ENCODE measurements at places on chromosomes 3 and 15. TPM values are rescaled to one million over a fixed set of nuclear protein-coding genes. Genes with fewer than 3 reads are reported as not detected.

GRCh38 chr15:32033186-32033890 lies 3.0 kb downstream of the CHRNA7 start:
- DNase-seq = peak; percentile 31
- no peaks in the 10 kb centered on the region for H3K4me1 ChIP-seq
- no peak overlapping the region for H3K4me3 ChIP-seq
- peaks cover 10% of the 10 kb centered on the region for H3K27me3 ChIP-seq
- H3K36me3 ChIP-seq = no peaks in the 10 kb centered on the region
- no peak overlapping the region for H3K27ac ChIP-seq

- no peak for DNase-seq
- H3K4me1 ChIP-seq = no peaks in the 10 kb centered on the region
- no peaks in the 10 kb centered on the region for H3K27me3 ChIP-seq
- H3K36me3 ChIP-seq = no peaks in the 10 kb centered on the region
- H3K4me3 ChIP-seq = no peak overlapping the region
These were observed 465.6 kb upstream of the TPRG1 start for GRCh38 chr3:188706176-188706575.

DNA sequence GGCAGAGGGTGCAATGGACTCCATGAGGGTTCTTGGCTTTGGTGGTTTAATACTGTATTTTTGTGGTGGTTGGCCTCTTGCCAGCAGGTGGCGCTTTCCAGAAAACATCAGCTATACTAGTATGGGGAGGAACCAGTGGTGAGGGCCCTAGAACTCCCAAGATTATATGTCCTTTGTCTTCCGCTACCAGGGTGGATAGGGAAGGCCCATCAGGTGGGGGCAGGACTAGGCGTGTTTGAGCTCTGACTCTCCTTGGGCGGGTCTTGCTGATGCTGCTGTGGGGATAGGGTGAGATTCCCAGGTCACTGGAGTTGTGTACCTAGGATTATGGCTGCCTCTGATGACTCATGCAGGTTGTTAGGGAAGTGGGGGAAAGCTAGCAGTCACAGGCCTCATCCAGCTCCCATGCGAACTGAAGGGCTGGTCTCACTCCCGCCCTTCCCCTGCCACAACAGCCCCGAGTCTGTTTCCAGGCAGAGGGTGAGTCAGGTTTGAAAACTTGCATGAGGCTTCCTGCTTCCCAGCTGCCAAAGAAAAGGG lies 357.7 kb downstream of the OTOL1 start:
- no peaks in the 10 kb centered on the region for H3K4me1 ChIP-seq
- H3K27ac ChIP-seq = peak overlapping the region; percentile 22
- peak; percentile 38 for DNase-seq
- H3K4me3 ChIP-seq = no peak overlapping the region
- no peaks in the 10 kb centered on the region for H3K36me3 ChIP-seq

GRCh38 chr15:42279234-42279723 lies 6.0 kb upstream of the TMEM87A start:
- no peaks in the 10 kb centered on the region for H3K36me3 ChIP-seq
- H3K27ac ChIP-seq = no peak overlapping the region
- no peaks in the 10 kb centered on the region for H3K27me3 ChIP-seq
- no peak for DNase-seq
- peaks cover 9% of the 10 kb centered on the region for H3K4me1 ChIP-seq
- no peak overlapping the region for H3K4me3 ChIP-seq

- no peaks in the 10 kb centered on the region for H3K27me3 ChIP-seq
- no peaks in the 10 kb centered on the region for H3K36me3 ChIP-seq
- H3K4me3 ChIP-seq = no peak overlapping the region
- no peaks in the 10 kb centered on the region for H3K4me1 ChIP-seq
- no peak overlapping the region for H3K27ac ChIP-seq
These were observed 13.0 kb downstream of the PLD1 start for GRCh38 chr3:171797265-171797679.

DNA sequence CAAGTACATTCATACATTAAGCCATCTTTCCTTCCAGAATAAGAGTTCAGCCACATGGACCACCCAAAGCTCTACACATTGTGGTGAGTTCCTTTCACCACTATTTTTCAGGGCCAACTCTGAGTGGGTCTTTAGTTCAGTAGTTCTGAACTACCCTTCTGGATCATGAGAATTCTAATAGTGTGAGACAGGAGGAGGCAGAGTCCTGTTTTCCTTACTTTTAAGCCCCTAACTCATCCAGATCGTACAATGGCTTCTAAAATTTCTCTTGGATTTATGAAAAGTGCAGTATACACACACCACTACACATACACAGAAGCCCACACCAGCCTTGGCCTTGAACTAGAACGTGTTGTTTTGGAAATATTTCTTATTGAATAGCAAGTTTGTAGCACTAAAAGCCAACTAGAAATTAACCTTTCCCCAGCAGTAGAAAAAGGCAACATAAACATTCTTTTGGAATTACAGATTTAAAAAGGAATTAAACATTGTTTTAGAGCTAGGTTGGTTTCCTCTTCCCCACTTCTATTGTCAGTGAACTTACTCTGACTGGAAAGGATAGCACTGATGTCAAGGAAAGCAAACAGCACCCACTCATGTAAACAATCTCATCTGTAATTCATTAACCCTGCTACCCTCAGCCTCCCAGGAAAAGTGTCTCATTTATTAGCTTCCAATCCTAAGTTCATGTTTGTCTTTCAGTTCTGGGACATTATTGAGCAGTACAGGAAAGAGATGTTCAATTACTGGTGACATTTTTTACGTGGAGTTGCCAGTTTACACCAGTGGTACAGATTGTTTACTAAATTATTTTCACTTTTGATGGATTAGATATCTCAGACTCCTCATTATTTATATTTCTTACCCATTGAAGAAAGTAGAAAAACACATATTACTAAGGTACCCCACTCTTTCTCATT lies 95.7 kb upstream of the AGTR1 start:
- H3K4me3 ChIP-seq = no peak overlapping the region
- peak; percentile 34 for DNase-seq
- peak overlapping the region; percentile 80 for H3K27ac ChIP-seq
- no peaks in the 10 kb centered on the region for H3K27me3 ChIP-seq
- H3K36me3 ChIP-seq = no peaks in the 10 kb centered on the region

DNA sequence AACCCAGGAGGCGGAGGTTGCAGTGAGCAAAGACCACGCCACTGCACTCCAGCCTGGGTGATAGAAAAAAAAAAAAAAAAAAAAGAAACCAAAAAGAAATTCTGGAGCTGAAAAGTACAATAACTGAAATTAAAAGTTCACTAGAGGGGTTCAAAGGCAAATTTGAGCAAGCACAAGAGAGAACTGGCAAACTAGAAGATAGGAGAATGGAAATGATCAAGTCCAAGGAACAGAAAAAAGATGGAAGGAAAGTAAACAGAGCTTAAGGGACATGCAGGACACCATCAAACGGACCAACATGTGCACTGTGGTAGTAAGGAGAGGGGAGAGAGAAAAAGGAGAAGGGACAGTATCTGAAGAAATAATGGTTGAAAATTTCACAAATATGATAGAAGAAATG lies 12.9 kb downstream of the SNX4 start:
- no peak overlapping the region for H3K4me3 ChIP-seq
- DNase-seq = no peak
- no peaks in the 10 kb centered on the region for H3K36me3 ChIP-seq
- H3K27ac ChIP-seq = no peak overlapping the region
- H3K27me3 ChIP-seq = no peaks in the 10 kb centered on the region

The RNF13 gene
- total RNA-seq = 41.3 TPM

The GABRR3 gene
- total RNA-seq = not detected

The MAN2A2 gene
- total RNA-seq = 66.4 TPM

The SNX22 gene
- total RNA-seq = 0.15 TPM

Data from colonic mucosa (tissue), 4 donors.